ENCODE measurements at places on chromosomes 13 and 19.

DNA sequence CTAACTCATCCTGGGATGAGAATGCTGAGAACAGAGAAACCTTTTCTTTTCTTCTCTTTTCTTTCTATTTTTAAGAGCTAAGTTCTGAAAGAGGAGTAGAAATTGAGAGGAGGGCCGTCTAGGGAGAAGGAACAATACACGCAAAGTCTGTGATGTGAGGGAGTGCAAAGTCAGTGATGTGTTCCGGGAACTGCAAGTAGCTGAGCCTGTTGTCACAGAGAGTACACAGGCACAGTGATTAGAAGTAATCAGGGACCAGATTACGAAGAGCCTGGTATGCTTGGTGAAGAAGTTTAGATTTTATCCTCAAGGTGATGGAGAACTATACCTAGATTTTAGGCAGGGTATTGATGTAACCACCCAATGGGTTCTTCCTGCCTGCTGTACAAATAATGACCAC is 32.0 kb upstream of the CXCL17 start:
- no peak for DNase-seq

DNA sequence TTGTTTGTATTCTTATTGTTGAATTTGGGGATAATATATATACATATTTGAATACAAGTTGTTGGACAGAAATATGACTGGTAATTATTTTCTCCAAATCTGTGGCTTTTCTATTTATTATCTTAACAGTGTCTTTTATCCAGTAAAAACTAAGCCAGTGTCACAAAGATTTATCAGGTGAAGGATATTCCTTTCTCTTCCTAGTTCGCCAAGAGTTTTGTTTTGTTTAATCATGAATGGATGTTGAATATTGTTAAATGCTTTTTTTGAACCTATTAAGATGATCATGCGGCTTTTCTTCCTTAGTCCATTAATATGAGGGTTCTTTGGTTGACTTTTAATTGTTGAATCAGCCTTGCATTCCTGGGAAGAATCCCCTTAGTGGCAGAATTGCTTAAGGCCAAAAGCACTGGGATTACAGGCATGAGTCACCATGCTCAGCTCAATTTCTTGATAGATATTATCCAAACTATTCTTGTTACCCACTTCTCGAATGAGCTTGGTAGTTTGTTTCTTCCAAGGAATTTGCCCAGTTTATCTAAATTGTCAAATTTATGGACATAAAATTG is 53.3 kb downstream of the TEX26 start:
- no peak for DNase-seq

- DNase-seq, result no peak
These were observed 27.9 kb upstream of the SPART start for GRCh38 chr13:36374063-36374462.

DNA sequence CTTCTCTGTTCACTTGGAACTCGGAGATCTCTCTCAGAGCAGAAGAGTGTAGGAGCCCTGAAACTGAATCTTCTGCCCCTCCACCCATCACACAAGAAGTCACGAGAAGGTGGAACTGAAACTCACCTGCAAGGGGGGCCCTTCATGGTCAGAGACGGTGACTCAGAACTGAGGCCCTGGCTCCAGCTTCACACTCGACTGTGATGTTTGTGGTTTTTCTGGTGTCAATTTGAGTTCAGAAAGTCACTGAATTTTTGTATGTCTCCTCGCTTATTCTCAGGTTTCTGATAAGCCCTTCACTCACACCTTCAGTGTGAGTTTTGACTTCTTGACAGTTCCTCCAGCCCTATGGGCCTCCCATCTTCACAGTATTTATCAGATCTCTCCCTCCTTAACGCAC is 23.1 kb downstream of the SIGLEC5 start:
- DNase-seq, result no peak

- peak; percentile 46 for DNase-seq
These were observed 103.9 kb upstream of the CACNA1A start for GRCh38 chr19:13610039-13610691.

GRCh38 chr13:112583592-112584277 is 4.2 kb downstream of the TUBGCP3 start:
- no peak for DNase-seq

DNA sequence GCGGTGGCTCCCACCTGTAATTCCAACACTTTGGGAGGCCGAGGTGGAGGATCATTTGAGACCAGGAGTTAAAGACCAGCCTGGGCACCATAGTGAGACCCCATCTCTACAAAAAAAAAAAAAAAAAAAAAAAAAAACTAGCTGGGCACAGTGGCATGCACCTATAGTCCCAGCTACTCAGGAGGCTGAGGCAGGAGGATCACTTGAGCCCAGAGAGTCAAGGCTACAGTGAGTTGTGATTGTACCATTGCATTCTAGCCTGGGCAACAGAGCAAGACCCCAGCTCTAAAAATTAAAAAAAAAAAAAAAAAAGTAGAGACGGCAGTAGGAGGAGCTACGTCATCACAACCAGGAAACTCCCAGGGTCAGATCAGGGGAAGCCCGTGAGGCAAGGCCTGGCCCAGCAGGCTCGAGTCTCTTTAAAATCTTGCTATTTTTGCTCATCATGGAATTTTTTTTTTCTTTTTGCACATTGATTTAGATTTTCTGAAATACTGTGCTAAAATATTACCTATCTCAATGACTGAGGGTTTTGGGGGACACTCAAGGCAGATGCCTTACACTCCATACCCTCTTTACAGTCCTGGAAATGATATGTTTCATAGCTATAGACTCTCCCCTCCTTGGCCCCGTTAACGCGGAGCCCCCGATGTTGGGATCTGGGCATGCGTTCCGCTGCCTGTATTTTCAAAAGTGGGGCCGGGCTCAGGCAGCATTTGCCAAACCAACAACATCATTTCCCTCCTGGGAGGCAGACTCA is 44.4 kb upstream of the USE1 start:
- no peak for DNase-seq

DNA sequence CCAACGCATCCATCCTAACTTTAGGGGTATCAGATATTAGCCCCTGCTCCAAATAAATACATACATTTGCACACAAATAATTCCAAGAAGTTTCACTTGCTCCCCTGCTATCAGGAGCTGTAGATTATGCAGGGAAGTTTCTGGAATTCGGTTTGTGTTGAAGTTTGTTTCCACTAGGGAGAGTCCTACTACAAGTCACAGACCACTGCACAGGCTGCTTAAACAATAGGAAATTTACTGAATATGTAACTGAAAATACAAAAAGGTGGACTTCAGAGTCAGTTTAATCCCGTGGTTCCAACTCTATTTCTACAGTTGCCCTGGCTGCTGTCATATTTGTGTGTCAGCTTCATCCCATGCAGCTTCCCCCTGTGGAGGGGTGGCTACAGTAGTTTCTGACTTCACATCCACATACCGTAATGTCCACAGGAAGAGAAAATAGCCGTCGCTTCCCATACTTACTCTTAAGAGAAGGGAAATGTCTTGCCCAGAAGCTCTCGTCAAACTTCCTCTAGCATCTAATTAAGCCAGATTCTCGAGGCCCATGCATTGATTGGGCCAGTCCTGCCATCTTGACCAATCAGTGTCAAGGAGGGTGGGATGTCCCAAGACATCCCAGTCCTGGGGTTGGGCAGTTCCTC is 286.6 kb downstream of the COG6 start:
- no peak for DNase-seq

- DNase-seq, result no peak
These were observed 19.4 kb downstream of the BRCA2 start for GRCh38 chr13:32334671-32335070.

DNA sequence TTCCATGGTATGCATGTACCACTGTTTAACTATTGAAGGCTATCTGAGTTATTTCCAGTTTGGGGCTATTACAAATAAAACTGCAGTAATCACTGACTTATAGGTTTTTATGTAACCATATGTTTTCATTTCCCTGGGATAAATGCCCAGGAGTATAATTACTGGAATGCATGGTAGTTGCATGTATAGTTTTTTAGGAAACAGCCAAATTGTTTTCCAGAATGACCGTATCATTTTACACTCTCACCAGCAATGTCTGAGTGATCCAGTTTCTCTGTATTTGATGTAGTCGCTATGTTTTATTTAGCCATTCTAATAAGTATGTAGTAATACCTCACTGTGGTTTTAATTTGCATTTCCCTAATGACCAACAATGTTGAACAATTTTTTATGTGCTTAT is 42.0 kb downstream of the CYSLTR2 start:
- DNase-seq, result no peak

- no peak for DNase-seq
These were observed 15.2 kb downstream of the KLF5 start for GRCh38 chr13:73074014-73074413.

GRCh38 chr13:95367309-95367843 is 66.1 kb upstream of the ABCC4 start:
- DNase-seq, result no peak

- DNase-seq, result no peak
These were observed 394.3 kb upstream of the HTR2A start for GRCh38 chr13:47291107-47291656.

GRCh38 chr19:43610493-43610892 is 1.4 kb upstream of the SRRM5 start:
- DNase-seq, result no peak

DNA sequence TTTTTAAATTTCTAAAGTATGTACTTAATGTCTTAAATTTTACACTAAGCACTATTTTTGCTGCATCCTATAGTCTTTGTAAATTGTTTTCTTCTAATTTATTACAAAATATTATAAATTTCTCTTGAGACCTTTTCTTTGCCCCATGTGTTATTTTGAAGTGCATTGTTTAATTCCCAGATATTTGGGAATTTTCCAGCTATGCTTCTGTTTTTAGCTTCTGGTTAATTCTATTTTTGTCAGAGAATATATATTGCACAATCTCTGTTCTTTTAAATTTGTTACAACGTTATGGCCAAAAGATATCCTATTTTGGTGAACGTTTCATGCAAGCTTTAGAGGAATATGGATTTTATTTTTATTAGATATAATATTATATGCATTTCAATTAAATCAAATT is 917.4 kb upstream of the MIR17HG start:
- DNase-seq, result no peak

DNA sequence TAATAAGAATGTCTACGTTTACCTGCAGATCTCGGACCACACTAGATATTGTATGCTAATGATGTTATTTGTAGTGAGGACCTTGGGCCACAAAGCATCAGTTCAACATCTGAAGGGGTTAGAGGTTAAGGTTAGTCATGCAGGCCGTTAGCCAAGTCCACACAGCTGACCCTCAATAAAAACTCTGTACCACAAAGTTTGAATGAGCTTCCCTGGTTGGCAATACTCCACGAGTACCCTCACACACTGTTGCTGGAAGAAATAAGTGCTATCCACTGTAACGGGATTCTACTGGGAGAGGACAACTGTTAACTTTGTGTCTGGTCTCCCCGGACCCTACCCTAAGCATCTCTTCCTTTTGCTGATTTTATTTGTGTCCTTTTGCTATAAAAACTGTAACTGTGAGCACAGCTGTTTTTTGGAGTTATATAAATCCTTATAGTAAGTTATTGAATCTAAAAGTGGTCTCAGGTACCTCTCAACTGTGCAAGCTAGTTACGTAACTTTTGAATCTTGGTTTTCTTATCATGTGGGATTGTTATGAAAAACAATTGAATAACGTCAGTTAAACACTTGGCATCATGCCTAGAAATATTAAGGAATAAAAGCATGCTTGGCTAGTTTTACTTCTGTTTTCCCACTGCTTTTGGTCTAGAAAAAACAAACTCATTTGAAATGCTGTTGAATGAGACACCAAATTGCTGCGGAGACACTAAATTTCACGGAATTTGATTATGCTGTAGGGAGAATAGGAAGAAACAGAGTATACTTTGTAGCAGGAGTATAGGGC is 181.5 kb downstream of the DNAJC3 start:
- no peak for DNase-seq

DNA sequence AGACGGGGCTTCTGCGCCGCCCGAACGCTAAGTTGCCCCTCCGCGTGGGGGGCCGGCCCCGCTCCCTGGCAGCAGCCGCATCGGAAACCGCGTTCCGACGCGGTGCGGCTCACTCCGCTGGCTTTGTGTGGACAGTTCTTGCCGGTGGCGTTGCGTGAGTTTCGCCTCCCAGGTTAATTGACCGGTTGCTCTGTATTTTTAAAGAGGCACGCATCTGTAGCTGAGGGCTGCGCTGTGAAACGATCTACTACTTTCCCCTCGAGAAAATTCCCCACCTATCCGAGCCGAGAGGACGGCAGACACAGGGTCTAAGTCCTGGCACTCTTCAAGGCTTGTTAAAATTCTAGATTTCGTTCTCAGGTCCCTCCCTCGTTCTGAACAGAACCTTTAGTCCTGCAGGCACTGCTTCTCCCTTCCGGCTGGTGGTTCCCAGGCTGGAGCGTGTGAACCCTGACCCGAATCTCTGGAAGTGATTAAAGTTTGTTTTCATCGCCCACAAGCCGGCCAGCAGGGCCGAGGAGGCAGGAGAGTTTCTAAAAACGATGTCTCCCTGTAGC is 933 bp downstream of the ARHGEF7 start:
- no peak for DNase-seq

DNA sequence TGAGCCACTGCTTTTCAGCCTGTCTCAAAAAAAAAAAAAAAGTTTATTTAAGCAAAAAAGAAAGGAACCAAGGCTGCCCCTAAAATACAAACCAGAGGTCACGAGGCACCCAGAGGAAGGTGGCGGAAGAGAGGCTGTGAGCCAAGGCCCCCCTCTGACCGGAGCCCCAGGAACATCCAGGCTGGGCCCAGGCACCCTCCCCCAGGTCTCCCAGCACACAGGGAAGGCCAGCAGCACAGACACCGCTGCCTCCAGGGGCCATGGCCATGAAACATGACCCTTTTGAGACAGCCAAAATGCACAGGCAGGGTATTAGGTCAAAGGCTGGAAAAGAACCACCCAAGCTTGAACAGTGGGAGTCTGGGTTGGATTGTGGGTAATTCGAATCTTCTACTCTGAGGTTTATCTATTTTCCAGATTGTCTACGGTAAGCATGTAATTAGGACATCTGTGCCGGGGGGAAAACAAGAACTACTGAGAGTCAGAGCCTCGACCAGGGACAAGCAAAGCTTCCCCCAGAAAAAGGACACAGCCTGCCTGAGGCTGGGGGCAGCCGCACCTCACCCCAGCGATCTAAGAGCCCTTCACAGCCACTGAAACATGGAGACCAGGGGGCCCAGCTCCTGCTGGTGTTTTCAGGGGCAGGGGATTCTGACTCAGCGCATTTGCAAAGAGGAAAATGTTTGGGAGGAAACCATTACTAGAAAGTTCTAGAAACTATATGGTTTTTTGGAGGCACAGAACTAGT is 8.4 kb downstream of the PEX11G start:
- no peak for DNase-seq

Data from NCI-H187 (cell line).